Stimulated activated CD8-positive, alpha-beta memory T cell treated with anti-CD3 and anti-CD28 coated beads, Interleukin-7, amount 100 ng/mL, for 24 hours (primary cell): ENCODE measurements at places on chromosomes 2 and 18.

DNA sequence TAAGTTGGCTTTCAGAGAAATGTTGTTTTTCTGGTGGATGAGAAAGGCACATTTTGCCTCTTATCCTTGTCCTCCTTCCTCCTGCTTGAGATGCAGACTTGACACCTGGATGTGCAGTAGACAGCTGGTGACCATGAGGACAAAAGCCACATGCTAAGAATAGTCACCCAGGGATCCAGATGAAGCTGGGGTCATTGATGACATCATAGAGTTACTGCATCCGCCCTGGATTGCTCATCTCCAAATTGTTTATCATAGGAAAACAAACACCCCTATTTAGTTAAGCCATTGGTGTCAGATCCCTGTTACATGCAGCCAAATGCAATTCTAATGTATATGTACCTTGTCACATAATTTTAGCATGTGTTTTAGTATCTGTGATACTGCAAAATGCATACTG lies 16.3 kb upstream of the SLC1A4 start:
- DNase-seq, result no peak

DNA sequence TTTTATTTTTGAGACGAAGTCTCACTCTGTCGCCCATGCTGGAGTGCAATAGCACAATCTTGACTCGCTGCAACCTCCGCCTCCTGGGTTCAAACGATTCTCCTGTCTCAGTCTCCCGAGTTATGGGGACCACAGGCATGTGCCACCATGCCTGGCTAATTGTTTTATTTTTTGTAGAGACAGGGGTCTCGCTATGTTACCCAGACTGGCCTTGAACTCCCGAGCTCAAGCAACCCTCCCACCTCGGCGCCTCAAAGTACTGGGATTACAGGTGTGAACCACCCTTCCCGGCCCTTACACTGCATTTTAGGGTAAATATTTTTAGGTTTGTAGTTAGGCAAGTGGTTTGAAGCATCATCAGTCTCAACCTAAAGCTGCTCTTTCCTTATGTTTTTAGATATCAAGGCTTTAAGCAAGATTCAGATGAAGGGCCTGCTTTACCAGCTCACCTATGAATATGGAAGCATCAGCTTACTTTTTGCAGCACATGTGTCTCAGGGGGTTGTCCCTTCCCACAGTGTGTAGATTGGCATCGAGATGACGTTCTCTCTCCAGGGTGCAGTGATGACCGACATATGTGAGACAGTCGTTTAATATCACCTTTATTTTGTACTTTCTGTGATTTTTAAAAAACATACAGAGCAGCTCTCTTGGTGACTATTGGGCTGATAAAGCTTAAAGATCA lies 47.2 kb downstream of the ATIC start:
- no peak for DNase-seq

DNA sequence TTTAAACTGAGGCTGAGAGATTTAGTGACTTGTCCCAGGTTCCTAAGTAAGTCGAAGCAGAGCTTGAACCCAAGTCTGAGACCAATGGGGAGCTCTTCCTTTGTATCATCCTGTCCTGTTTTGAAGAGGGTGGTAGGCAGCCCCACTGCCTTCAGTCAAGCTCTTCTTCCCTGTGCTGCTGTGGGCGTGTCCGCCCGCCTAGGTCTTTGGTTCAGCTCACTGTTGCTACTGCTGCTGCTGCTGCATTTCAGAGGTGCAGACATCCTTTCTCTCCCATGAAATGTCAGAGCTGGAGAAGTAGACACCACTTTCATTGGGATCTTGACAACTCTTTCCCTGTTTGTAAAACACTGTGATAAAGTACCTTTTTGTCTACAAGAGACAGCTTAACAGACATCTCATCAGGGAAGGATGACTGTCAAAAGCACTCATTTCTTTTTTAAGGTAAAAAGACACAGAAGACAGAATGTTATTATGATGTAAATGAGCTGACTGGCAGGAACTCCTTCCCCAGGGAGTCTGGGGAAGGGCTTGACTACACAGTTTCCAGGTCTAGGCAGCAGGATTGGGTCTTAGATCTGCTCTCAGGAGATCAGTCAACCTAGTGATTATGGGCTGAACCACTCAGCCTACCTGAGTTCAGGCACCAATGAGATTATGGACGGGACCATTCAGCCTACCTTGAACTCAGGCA lies 91.7 kb upstream of the TRIB2 start:
- no peak for DNase-seq

DNA sequence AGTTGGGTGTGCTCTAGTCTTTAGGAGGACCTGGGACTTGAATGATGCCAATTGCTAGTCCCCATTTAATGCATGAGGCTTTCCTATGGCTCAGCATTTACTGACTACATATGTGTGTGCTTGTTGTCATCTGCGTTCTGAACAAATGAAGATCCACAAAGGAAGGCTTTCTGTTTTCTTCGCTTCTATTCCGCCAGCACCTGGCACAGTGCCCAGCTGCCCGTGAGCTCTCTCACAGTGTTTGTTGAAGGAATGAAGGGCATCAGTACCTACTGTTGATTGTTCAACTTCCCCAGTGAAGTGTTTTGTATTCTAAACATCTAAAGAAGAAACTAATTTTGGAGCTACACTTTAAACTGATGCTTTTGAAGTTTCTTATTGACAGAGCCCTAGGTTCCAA lies 122.4 kb upstream of the LINC00305 start:
- DNase-seq, result no peak

DNA sequence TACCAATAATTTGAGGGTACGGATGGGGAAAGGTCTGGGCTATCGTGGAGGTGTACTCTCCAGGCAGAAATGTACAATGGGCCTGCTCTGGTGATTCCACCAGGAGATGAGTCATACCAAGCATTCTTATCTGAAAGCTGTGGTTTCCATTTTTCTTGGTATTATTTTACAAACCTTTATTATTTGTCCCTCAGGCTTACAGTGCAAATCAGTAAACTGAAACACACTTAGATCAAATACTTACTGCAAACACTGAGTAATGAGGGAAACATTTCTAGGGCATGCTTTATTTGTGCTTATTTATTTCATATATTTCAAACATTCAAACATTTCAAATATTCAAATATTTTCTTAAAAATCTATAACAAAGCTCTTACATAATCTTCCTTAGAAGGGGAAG lies 319.8 kb downstream of the RND3 start:
- DNase-seq, result no peak

DNA sequence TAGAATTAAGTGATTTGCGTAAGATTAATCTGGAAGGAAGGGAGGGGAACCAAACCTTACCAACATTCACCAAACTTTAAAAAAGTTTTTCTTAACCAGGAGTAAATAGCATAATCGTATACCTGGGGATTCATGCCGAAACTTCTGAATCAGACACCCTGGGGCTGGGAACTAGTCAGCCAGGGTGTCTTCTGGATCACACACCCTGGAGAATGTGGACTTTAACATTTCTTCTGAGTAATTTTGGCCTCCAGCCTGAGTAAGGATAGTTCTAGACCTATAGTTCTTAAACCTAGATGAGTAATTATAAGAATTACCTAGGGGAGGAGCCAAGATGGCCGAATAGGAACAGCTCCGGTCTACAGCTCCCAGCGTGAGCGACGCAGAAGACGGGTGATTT lies 44.1 kb upstream of the MEIS1 start:
- DNase-seq, result no peak

DNA sequence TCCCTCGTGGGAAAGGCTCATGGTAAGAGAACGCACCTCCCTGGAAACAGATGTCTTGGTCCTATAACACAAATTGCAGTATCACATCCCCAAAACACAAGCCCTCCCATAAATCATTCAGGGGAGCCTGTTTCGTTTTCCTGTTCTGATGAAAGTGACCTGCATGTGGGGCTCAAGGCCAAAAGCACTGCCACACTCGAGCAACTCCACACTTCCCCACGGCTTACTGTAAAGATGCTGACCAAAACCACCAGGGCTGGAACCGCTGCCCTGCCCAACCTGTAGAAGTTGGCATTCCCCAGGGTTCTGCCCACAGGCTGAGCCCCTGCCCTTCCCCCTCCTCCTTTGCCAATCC lies 139.7 kb downstream of the BCL11A start:
- no peak for DNase-seq

- no peak for DNase-seq
Observed at GRCh38 chr2:29627279-29627711, 294.1 kb downstream of the ALK start.

DNA sequence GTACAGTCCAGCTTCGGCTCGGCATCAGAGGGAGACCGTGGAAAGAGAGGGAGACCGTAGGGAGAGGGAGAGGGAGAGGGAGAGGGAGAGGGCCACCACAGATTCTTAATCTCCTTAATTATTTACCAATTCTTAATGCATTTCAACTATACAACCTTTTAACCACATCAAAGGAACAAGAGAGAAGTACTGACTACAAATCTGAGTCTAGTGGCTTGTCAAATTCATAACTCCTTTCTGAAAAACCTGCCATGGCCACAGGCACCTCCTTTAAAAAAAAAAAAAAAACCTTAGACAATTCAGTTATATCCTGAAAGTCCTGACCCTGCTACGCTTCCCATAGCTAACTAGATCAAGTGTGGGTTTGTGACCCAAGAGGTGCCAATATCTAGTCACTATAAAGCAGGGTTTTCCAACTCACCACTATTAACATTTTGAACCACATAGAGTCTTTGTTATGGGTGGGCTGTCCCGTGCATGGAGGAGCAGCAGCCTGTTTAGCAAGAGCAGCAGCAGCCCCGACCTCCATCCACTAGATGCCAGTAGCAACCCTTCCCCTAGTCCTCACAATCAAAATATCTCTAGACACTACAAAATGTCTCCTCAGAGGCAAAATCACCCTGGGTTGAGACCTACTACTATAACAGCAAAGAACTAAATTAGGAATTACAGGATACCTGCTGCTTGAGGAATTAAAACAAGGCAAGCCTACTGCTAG lies 6.8 kb downstream of the ESCO1 start:
- no peak for DNase-seq

- no peak for DNase-seq
Observed at GRCh38 chr2:40680547-40680946, 228.7 kb upstream of the SLC8A1 start.

- DNase-seq, result no peak
Observed at GRCh38 chr18:76521417-76522121, 26.5 kb upstream of the ZNF516 start.

DNA sequence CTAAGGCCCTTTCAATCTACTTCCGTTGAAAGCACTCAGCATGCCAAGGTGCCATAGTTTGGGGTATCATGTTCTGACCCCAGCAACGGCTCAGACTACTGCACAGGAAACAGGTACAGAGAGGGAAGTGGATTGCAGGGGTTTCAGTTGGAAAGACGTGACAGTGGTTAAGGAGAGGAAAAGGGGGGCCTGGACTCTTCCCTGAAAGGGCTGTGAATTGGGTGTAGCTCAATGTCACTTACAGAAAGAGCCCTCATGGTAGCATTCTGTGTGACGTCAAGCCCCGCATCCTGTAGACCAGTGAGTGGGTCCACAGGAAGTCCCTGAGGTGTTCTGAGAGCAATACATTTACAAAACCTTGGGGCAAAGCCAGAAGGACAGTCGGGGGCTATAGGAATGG lies 121.5 kb upstream of the GYPC start:
- no peak for DNase-seq

GRCh38 chr2:157777427-157777826 lies 98.7 kb downstream of the ACVR1 start:
- peak; percentile 17 for DNase-seq

DNA sequence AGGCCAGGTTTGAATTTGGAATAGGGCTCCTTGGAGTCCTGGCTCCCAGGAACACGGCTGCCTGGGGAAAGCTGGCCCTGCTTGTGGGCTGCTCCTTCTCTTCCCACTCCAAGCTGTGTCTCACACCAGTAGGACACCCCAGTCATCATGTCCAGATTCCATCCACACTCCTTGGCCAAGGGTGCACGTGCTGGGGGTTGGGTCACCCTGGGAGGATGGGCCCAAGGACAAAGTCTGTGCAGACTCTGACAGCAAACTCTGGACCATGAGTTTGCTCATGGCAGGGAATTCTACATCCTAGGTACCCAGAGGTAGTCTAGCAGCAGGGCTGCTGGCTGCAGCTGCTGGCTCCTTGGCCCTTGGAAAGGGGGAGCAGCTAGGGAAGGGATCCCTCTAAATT lies 102.4 kb upstream of the EPAS1 start:
- no peak for DNase-seq

- no peak for DNase-seq
Observed at GRCh38 chr2:55063226-55063625, 13.0 kb upstream of the RTN4 start.
